ENCODE measurements at places on chromosomes 11 and 22.
A peak's percentile ranks its signal among the peaks of the same experiment; 100 is the strongest.

GRCh38 chr11:72657411-72658100, 16.7 kb downstream of the PDE2A start:
- no peak for DNase-seq

- DNase-seq = peak; percentile 75
Observed at GRCh38 chr22:17910561-17911311, 113.6 kb downstream of the MICAL3 start.

DNA sequence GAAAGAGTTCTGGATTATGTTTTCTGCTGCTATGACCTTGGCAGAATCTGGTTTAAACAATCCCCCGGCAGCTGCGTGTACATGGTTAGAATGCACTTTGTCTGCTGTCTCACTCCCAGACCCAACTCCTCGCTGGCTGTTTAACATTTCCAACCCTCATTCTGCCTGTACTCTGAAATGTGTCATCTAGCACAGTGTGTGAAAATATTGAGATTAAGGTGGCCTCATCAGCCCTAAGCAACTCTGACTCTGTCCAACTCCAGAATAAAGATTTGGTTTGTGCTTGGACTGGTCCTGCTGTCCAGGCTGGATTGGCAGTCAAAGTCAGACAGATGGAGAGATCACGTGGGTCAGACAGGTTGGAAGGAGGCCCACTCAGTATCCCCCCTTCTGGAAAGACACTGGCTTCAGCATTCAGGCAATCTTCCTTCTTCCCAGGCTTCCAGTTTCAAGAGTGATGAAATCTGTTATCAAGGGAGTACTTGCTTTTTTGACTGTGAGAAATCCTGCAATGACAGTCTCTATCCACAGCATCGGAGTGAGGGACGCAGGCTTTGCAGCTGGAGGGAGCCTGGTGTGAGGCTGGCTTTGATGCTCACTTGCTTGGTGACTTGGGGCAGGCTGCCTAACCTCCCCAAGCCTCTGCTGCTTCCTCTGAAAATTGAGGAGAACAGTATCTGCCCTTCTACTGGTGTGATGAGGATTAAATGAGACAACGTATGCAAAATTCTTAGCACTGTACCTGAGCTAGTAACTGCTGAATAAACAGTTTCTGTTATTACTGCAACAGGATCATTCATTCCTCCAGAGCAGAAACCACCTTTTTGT, 29.8 kb downstream of the ABTB2 start:
- peak; percentile 30 for DNase-seq

DNA sequence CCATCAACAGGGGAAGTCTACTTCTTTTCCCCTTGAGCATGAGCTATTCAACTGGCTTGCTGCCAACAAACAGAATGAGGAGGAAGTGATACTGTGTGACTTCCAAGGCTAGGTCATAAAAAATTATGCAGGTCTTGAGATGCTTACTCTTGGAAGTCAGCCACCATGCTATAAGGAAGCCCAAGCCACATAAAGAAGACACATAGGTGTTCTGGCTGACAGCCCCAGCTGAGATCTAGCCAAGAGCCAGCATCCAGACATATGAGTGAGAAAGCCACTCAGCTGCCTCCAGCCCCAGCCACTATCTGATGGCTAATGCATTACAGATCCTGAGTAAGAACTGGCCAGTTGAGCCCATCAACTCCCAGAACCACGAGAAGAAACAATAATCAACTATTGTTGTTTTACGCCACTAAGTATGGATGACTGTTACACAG, 31.0 kb upstream of the PPP2R1B start:
- DNase-seq = no peak

GRCh38 chr11:76663912-76664440, 6.6 kb downstream of the LRRC32 start:
- no peak for DNase-seq

DNA sequence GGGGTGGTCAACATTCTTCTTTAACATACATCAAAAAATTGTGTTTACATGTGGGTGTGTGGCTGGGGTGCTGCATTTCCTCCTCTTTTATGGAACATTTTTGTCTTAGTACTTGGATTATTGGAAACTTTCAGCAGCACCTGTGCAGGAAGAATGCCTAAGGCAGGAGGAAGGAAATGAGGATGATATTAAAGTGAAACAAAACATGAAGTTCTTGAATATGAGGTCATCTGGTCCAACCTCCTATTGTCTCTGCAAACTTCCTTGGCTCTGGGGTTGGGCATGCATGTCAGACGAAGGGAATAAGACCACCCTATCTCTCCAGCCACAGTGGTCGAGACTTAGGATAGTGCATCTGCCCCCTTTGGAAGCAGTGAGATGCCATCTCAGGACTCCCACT, 20.6 kb upstream of the OR9Q1 start:
- no peak for DNase-seq

GRCh38 chr22:17098379-17098819, 13.6 kb downstream of the IL17RA start:
- no peak for DNase-seq

- no peak for DNase-seq
Observed at GRCh38 chr11:26247340-26247739, 84.6 kb upstream of the ANO3 start.

- no peak for DNase-seq
Observed at GRCh38 chr22:30318799-30319419, 7.8 kb downstream of the TBC1D10A start.

DNA sequence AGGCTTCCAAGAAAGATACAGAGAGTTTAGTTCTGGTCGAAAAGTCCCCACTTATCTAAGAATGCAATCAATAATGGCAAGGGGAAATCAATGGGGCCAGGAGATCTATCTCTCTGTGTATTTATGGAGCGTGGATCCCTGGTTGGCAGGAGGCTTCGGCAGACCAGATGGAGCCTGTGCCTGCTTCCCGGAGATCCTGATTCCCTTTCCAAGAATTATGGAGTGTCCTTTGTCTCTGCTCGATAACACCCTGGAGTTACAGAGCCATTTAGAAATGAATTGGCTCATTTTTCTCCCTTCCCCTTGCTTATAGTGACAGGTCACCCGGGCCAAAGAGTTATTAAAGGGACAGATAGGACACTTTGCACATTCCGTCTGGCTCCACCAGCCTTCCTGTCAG, 92.4 kb downstream of the ISX start:
- no peak for DNase-seq

DNA sequence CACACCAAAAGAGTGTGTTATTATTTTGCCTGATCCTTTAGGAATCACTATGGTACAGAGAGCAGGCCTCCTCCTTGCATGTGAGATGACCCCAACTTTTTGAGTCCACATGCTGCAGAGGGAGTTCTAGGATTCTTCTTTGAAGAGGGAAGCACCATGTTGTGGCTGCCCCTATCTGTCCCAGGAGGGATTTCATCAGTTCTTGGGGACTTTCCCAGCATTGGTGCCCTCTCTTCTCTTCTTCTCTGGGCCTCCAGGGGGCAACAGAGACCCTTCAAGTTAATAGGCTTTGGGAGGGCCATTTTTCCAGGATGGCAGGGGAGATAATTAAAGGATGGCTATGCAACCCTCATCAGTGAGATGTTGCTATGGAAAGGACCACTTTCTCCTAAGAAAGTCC, 3.6 kb downstream of the MMP1 start:
- DNase-seq = no peak

- DNase-seq = no peak
Observed at GRCh38 chr22:17725500-17725796, 48.8 kb downstream of the BID start.

- peak; percentile 45 for DNase-seq
Observed at GRCh38 chr11:10413268-10413667, 41.8 kb upstream of the AMPD3 start.

GRCh38 chr11:93741882-93742226, 382 bp downstream of the C11orf54 start:
- DNase-seq = no peak

DNA sequence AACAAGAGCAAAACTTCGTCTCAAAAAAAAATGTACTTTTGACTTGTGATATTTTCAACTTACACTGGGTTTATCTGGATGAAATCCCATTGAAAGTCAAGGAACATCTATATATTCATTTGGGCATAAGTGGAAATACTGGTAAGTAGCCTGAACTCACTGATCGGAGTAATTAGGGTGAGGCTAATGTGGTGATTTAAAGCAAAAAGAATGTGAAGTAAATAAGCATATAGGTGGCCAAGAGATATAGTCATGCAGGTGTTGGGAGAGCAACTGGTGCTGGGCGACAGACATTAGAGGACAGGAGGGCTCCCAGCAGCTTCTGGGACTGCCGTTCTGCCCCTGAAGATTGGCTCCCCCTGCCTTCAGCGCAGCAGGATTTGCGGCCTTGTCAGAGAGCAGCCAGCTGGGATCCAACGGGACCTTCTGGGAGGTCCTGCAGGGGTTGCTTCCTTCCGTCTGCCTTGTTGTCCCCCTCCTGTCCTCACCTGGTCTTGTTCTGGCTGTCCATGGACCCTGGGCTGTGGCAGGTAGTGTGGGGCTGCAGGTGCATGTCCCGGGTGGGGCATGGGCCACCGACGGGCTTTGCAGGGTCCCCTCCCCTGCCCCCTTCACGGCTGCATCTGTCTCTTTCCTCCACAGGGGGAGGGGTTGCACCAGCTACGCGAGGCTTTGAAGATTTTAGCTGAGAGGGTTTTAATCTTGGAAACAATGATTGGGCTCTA, 14.1 kb downstream of the RHBDD3 start:
- no peak for DNase-seq

- DNase-seq = no peak
Observed at GRCh38 chr11:69366591-69366990, 72.6 kb downstream of the MYEOV start.

DNA sequence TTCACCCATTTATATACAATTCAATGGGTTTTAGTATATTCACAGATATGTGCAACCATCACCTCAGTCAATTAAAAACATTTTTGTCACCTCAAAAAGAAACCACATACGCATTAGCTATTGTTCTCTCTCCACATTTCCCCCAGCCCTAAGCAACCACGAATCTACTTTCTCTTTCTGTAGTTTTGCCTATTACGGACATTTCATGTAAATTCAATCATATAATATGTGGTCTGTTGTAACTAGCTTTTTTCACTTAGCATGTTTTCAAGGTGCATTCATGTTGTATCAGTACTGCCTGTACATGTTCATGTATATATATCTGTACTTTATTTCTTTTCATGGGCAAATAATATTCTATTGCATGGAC, 104.7 kb upstream of the RRM1 start:
- DNase-seq = no peak

- no peak for DNase-seq
Observed at GRCh38 chr11:118806400-118806799, 15.4 kb upstream of the DDX6 start.

DNA sequence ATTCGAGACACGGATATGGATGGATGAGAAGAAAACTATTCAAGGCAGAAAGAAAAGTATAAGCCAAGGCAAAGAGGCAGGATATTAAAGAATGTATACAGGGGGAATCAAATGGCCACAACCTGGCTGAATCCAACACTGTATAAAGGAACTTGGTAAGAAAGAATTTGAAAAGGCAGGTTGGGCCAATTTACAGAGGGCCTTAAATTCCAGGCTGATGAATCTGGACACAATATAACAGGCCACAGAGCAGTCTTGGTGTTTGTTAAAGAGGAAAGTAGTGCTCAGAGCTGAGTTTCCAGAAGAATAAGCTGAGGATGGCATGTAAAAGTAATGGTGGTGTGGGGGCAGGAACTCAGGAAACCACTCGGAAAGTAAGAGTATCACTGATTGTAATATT, 72.3 kb upstream of the POU2AF2 start:
- DNase-seq = no peak

- no peak for DNase-seq
Observed at GRCh38 chr11:37306563-37306962, 708.5 kb upstream of the RAG2 start.

GRCh38 chr22:30873661-30874060, 94.9 kb downstream of the MORC2 start:
- DNase-seq = no peak

GRCh38 chr11:99893811-99894210, 793.3 kb upstream of the ARHGAP42 start:
- DNase-seq = no peak

GRCh38 chr22:20094197-20094807, 14.3 kb downstream of the DGCR8 start:
- DNase-seq = no peak

- DNase-seq = no peak
Observed at GRCh38 chr11:1487851-1488574, 1.4 kb upstream of the MOB2 start.

DNA sequence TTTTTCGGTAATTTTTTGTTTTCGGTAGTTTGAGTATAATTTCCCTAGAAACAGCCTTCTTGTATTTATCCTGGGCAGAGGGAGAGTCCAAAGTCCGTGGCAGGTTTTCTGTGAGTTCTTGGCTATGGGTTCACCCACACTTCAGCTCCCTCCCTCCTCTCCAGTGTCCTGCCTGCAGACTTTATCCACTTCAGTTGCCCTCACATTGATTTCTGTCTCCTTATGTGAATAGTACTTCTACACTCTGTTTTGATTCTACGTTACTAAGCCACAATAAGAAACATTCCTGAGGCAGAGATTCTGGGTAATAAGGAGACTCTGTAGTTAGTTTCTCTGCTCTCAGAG, 868.6 kb downstream of the METTL15 start:
- no peak for DNase-seq

DNA sequence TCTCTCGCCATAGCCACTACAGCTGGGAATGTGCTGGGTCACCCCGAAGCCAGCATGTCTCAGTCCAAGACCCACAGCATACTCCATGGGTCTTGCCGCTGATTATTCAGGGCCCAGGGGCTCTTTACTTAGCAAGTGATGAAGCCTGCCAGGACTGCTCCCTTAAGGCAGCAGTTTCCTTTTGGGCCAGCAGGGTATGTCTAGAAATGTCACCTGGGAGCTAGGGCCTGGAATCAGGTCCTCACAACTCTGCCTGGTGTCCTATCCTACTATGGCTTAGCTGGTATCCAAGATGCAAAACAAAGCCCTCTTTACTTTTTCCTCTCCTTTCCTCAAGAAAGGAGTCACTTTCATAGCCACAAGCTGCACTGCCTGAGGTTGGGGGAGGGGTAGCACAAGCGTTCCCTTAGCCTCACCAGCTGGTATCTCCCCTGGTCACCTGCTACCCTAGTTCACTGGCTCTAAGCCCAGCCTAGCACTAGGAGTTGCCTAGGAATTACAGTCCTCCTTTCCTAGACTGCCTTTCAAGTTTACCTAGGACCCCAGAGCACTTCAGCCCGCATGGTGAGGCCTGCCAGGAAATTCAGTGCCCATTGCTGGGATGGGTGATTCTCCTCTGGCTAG, 22.6 kb upstream of the NCR3LG1 start:
- no peak for DNase-seq

DNA sequence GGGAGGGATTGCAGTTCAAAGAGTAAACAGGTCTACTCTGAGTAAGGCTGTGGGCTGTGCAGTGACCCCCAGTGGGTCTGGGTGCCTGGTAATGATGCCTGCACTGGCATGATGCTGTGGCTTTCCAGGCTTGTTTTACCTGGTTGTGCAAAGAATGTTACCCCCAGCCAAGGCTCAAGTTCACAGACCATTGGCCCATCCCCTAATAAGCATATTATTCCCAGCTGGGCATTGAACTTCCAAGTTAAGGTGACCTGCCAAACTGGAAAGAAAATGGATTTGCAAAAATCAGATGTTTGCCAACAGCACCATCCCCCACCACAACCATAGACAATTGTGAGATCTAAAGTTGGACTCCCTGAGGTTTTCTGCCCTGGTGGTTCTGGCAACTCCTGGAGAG, 7.9 kb upstream of the EHF start:
- DNase-seq = no peak

GRCh38 chr11:86758171-86758570, 42.2 kb upstream of the PRSS23 start:
- DNase-seq = no peak

All from head of caudate nucleus (tissue), 42 donors.